Activated naive CD4-positive, alpha-beta T cell (primary cell): ENCODE measurements at places on chromosomes 11 and 22.

DNA sequence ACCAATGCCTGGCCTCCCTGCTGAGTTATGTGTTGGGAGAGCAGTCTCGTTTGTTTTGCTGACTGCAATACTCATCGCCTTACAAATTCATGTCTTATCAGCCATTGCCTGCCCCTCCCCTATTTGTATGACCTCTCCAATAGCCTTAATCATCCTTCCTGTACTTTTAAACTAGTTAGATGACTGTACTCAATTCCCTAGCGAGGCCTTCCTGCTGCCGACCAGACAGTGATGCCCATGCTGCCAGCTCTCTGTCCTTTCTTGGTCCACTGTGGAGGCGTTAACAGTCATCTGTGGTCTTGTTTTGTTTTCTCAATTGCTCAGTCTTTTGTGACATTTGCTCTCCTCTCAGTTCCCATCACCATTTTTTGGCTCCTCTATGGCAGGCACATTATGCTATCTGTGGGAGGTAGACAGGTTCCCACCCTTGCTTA is 20.3 kb upstream of the YPEL1 start:
- no peak for DNase-seq

DNA sequence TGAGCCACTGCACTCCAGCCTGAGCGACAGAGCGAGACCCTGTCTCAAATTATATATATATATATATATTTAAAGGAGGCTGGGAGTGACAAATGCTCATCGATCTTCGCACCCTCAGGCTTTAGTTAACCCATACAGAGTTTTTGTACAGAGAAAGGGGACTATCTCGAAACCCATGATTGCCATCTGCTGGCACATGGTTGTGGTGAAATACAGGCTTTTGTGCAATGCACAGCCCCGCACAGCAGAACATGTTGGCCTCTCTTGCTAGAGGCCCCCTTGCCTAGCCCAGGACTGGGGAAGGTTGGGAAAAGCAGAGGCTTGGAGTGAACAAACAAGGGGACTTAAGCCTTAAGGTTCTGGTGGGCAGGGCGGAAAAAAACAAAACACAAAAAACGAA is 3.6 kb downstream of the MYBPC3 start:
- DNase-seq, result no peak

GRCh38 chr11:128626913-128627665 is 39.7 kb upstream of the ETS1 start:
- DNase-seq, result no peak

DNA sequence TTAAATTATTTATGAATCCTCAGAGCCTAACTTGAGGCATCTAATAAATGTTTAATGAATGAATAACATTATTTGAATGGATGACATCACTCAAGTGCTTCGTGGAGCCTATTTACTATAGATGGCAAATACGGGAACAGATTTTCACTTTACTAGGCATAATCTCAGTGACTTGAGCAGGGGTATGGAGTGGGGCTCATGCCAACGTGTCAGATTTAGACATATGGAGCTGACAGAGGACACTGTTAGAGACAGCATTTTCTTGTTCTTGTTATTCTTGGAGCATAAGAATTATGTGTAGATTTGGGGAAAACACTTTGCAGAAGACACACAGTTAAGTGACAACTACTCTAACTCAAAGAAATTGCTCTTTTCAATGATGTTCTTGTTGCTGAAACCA is 78.5 kb downstream of the RDX start:
- no peak for DNase-seq

- no peak for DNase-seq
These were observed 2.8 kb downstream of the CFL1 start for GRCh38 chr11:65854852-65855837.

DNA sequence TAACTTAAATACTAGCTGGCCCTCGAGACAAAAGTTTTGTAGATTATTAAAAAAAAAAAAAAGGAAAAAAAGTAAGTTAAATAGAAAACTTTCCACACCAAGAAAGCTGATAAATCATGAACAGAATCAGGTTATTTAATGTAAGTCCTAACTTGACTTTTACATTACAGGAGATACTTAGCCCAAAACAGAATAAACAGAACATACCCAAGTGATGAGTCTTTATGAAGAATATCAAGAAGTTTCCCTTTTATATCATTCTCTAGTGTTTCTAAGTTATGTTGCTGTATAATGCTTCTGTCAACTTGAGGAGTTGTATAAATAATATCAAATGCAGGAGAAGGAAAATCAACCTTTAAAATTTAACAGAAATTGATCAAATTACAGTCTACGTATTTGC is 44.5 kb upstream of the RPS13 start:
- DNase-seq, result no peak

GRCh38 chr22:29883775-29884097 is 762 bp downstream of the MTMR3 start:
- DNase-seq, result no peak

DNA sequence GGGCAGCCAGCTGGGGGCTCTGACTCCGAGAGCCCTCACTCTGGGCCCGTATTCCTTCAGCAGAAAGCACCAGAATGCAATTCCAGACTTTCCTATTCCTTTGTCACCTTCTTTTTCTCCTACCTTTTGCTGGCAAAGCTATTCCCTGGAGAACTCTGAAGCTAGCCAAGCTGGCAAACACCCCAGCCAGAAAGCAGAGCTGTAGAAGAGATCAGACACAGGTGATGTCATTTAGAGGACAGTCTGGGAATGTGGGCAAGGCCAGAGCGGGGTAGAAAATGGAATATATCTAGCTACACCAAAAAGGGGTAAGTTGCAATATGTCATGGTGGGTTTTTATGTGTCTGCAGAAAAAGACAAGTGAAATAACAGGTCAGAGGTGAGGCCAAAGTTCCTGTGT is 205.1 kb downstream of the NXPE2 start:
- no peak for DNase-seq

- no peak for DNase-seq
These were observed 13.2 kb upstream of the TRIM34 start for GRCh38 chr11:5611627-5612026.

DNA sequence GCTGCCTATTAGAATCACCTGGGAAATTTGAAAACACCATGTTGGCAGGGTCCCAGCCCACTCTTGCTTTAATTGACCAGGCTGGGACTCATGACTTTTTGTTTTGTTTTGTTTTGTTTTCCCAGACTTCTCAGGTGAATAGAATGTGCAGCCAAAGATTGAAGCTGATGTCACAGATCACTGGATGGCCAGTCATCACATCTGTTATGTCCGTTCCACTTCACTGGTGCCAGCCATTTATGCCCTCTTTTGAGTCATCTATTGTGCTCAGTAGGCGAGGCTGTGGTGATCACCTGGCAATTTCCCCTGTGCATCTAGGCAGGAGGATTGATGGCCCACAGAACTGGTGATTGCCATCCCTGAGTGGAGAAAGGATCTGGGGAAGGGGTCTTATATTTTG is 297.3 kb downstream of the INSC start:
- no peak for DNase-seq

DNA sequence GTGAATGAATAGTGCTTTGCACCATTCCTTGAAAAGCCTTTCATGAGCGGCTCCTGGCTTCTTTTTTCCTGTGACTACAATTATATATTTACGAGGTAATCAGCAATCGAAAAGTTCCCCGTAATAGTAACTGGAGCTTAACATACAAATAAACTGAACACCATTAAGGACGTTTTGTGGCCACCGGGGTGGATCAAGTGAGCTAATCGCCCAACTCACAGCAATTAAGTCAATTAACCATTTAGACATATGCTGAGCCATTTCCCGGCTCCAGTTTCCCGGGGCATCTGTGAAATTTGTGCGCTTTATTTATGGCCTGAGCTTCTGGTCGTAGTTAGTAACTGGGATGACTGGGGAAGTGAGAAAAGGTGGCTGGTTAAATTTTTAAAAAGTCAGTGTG is 465.2 kb downstream of the MIAT start:
- DNase-seq, result no peak

- no peak for DNase-seq
These were observed 335.4 kb upstream of the NCAM1 start for GRCh38 chr11:112625814-112626213.

GRCh38 chr11:104098132-104098531 is 61.7 kb downstream of the DDI1 start:
- no peak for DNase-seq

DNA sequence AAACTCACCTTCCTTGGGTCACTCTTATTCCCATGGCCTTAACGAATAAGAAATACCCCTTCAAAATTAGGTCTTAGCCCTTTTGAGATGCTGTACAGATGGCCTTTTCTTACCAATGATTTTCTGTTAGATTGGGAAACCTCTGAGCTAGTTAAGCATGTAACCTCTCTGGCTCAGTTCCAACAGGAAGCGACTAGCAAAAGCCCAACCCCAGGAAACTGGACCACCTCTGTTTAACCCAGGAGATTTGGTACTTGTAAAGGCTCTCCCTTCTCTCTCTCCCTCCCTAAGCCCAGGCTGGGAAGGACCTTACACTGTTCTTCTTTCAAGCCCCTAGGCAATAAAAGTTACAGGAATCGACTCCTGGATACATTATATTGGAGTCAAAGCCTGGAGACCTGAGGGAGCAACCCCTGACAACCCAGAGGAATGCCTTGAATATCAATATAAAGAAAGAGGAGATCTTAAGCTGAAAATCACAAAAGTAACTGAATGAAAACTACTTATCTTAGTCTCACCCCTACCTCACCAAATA is 11.7 kb downstream of the APIP start:
- no peak for DNase-seq

- no peak for DNase-seq
These were observed 17.0 kb upstream of the MMP12 start for GRCh38 chr11:102891736-102892135.

- no peak for DNase-seq
These were observed 444 bp downstream of the CAVIN3 start for GRCh38 chr11:6319704-6320410.

DNA sequence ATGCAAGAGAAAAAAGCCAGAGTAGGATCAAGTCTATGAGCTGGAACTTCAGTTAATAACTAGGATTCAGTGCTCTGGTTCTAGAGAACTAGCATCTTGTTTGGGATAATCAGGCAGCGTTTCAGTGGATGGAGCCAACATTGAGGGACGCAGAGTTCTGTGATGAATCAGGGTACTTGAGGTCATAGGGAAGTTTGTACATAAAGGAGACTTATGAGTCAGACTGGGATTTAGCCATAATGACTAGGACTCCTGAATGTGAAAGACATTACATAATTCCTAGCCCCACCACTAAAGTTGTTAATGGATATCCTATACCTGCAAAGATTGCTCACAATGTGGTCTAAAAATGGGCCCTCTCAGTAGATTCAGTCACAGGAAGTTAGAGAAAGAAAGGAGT is 6.8 kb downstream of the SLN start:
- DNase-seq, result no peak

GRCh38 chr11:116693593-116694348 is 79.0 kb downstream of the BUD13 start:
- no peak for DNase-seq

GRCh38 chr11:75383246-75383645 is 16.1 kb upstream of the RPS3 start:
- DNase-seq, result peak; percentile 9

DNA sequence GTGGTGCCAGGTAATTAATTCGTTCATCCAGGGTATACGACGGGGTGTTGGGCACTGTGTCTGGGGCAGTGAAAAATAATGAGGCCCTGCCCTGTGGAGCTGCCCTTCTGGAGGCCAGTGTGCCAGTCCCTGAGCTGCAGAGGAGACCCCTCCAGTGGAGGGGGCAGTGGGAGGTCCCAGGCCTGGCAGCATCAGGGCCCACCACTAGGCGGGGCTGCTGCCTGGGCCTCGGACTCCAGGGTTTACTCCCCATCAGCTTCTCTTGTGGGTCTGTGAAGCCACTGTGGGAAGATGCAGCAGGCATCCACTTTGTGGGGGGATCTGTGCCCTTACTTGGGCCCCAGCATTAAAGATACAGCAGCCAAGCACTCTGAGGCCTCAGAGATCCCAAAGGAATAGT is 17.4 kb upstream of the TMPRSS6 start:
- DNase-seq, result no peak

- no peak for DNase-seq
These were observed 21.2 kb downstream of the BLID start for GRCh38 chr11:122094836-122095235.

DNA sequence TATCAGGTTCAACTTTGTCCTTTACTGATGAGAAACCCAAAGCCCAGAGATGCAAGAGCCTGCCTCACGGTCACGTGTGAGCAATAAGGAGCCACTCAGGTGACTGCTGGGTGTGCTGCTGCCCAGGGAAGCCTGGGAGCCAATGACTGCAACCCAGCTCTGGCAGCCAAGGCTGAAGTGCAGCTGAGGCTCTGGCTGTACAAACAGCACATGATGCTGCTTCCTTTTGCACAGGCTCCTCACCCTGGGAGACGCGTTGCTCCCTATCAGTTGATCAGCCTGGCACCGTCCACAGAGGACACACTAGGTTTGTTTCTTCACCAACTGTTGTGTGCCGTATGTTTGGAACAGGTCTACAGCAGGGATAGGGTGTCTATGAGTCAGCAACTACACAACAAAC is 168.7 kb downstream of the EFCAB6 start:
- DNase-seq, result no peak

DNA sequence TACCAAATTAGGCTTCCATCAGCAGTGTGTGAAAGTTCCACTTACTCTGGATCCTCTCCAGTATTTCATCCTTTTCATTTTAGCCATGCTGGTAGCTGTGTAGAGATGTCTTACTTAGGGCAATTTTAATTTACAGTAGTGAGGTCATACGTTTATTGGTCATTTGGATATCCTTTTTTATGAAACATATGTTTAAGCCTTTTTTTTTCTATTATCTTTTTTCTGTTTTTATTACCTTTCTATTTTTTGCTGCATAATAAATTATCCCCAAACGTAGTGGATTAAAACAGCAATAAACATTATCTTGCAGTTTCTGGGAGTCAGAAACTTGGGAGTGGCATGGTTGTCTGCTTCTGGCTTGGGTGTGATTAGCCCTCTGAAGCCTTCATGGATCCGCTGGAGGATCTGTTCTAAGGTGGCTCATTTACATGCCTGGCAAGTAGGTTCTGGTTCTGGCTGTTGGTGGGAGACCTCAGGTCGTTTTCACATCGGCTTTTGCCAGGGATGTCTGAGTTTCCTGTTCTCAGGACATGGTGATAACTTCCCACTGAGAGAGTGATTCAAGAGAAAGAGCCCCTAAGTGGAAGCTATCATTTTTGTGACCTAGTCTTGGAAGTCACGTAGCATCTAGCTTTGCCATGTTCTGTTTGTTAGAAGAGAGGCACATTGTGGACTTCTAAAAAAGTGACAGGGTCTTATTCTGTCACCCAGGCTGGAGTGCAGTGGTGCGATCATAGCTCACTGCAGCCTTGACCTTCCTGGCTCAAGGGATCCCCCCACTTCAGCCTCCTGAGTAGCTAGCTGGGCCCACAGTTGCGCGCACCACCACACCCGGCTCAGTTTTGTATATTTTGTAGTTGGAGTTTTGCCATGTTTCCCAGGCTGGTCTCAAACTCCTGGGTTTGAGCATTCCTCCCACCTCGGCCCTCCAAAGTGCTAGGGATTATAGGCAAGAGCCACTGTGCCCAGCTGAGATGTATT is 38.6 kb downstream of the PPP6R3 start:
- no peak for DNase-seq
